Left kidney (tissue), 8 donors: ENCODE measurements at places on chromosomes 3 and 15. TPM values are rescaled to one million over a fixed set of nuclear protein-coding genes. Genes with fewer than 3 reads are reported as not detected.

- DNase-seq, result no peak
These were observed 174.2 kb upstream of the ATP10A start for GRCh38 chr15:26037369-26037768.

DNA sequence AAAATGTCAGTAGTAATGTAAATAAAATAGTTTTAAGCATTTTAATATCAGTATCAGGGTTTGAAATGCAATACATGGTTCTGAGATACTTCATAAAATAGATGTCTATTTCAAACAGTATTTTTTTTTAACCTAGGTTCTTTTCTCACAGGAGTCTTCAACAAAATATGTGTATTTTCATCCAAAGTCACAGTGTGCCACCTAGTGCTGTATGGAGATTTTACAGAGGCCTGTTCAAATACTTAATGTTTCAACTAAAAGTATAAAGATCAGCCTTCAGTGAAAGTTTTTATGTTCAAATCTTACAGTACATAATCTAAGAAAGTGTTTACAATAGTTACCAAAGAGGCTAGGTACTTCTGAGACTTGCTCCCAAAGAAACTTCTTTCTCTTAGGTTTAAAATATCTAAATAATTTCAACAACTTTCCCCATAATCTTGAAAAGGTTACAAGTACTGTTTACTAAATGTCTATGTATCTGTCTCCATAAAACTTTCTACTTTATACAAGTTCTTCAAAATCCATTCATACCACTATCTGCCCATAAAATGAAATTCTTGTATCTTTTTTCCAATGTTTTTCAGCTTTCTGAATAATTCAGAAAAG, 38.3 kb downstream of the SCAPER start:
- DNase-seq, result peak; percentile 31

- no peak for DNase-seq
These were observed 2.6 kb upstream of the SKOR1 start for GRCh38 chr15:67822537-67823313.

DNA sequence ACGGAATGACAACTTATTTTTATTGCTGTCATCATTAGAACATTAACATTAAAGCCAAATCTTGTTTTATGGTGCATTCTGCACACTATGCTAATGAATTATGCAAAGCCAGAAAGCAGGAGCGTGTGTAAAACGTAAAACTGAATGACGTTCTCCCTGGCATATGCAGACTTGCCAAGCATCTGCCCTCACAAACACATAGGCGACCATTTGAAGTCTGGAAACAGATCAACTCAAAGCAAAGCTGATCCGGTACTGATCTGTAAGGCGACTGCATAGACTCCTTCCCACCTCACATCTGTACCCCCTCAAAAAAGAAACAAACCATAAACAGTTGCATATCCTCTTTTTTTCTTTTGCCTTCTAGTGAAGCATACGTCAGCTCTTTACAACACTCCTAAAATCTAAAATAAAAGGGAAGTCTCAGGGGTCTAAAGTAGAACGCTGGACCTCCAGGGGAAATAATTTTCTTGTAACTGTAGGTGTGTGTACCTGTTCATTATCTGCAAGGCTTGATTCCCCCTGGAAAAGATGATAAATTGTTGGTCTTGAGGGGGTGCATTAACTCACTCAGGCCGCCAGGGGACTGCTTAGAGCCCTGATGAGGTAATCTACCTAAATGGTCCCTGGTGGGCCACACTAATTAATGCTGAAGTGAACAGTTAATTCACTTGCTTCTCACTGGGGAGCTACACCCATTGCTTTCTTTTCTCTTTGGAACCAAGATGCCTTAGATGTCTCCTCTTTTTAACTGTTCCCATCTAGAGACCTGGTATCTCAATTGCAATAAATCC, 231.4 kb downstream of the CDIN1 start:
- no peak for DNase-seq

DNA sequence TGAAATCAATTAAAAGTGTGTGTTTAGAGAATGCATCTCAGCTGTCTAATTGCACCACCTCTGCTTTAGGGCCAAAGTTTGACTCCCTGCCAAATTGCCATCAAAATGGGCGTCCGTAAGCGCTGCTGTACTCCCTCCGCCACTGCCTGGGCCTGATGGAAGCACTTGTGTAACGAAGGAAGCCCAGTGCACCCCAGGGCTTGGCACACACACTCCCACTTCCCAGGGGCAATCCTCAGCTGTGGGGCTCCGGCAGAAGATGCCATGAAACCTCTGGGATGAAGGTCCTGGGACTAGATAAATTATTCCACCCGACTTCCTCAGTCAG, 137.8 kb downstream of the RORA start:
- no peak for DNase-seq

DNA sequence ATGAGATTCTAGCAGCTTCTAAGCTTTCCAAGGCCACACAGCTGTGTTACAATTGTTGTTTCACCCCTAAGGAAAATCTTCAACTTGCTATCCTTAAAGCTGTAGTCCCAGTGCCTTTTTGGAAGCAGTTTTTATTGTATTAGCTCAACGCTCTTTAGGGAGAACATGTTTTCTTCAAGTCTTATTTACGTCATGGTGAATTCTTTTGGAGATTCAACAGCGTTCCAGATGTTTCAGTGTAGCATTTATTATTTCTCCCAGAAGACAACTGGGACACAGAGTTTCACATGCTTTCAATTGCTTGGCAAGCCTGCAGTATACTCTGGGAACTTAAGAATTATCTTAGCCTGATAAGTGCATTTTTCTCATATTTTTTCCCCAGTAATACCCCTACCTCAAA, 888.3 kb downstream of the PLOD2 start:
- peak; percentile 27 for DNase-seq

The TRIM59 gene
- polyA plus RNA-seq, result 25.9 TPM

The VPS18 gene
- polyA plus RNA-seq, result 16.5 TPM

The SLC38A3 gene
- polyA plus RNA-seq, result 9.4 TPM

- peak; percentile 44 for DNase-seq
These were observed 129.7 kb upstream of the TUSC7 start for GRCh38 chr3:116579840-116580239.

DNA sequence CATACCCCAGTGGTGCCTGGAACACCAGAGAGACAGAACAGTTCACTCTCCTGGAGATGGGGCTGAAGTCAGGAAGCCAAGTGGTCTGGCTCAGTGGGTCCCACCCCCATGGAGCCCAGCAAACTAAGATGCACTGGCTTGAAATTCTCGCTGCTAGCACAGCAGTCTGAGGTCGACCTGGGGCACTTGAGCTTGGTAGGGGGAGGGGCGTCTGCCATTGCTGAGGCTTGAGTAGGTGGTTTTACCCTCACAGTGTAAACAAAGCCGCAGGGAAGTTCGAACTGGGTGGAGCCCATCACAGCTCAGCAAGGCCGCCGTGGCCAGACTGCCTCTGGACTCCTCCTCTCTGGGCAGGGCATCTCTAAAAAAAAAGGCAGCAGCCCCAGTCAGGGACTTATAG, 272.0 kb downstream of the KLF13 start:
- DNase-seq, result no peak

GRCh38 chr15:51060030-51060673, 34.6 kb downstream of the TNFAIP8L3 start:
- DNase-seq, result no peak

The LRRIQ4 gene
- polyA plus RNA-seq, result 0.12 TPM
